ENCODE measurements at places on chromosomes 1 and 21.

DNA sequence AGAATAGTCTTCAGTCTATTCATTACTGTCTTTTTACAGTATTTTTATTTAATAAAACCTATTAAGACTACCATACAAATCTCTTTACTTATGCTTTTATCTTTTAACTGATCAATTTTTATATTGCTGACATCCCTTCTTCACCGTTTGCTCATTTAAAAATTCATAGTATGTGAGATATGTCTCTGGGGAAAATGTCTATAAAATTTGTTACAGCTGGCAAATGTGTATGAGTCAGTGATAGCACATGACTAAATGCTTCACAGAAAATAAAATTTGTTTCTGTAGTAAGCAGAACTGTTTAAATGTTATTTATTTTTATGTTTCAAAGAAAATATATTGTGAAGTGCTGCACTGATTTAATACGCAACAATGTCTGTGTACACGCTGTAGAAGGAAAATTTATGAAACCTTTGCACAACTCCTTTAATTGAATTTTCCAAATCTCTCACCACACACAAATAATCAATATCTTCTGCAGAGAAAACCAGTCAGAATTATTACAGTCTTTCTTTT lies 74.2 kb downstream of the ITGB3BP start:
- no peak for DNase-seq

GRCh38 chr1:71461416-71461815 lies 380.6 kb upstream of the ZRANB2 start:
- DNase-seq = no peak

GRCh38 chr1:9559673-9560072 lies 20.4 kb downstream of the SLC25A33 start:
- no peak for DNase-seq

DNA sequence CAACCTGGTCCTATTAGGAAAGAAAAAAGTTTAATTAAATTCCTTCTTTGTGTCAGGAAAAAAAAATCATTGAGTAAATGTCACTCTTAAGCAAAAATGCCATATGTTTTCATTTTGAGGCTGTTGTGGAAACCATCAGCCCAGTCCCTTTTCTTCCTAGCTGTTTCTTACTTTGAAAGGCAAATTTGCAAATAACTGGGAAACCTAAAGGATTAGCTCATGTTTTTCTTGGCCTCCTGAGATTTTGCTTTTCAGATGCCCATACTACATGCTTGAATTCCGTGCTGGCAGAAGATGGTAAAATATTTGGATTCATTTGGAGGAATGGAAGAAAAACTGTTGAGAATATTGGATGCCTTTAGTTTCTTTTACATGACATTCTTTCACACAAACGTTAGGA lies 182.1 kb upstream of the ADAMTS5 start:
- DNase-seq = no peak

DNA sequence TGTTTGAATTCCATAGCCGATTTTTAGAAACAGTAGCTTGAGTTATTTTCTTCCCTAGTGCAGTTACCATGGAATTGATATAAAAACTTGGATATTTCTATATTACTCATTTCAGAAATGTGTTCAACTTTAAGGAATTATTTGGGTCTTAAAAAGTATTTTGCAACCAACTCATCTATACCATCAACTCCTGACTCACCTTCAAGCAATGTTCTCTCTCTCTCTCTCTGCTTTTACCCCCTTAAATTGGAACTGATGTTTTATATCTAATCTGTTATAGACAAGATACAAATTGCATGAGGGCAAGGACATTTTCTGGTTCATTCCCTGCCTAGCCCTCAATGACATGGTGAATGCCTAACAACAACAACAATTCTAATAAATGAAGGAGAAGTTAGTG lies 214.7 kb upstream of the NRIP1 start:
- DNase-seq = no peak

- no peak for DNase-seq
These were observed 454.6 kb upstream of the PROX1 start for GRCh38 chr1:213533125-213533524.

GRCh38 chr1:235011064-235011598 lies 117.5 kb downstream of the TOMM20 start:
- no peak for DNase-seq

DNA sequence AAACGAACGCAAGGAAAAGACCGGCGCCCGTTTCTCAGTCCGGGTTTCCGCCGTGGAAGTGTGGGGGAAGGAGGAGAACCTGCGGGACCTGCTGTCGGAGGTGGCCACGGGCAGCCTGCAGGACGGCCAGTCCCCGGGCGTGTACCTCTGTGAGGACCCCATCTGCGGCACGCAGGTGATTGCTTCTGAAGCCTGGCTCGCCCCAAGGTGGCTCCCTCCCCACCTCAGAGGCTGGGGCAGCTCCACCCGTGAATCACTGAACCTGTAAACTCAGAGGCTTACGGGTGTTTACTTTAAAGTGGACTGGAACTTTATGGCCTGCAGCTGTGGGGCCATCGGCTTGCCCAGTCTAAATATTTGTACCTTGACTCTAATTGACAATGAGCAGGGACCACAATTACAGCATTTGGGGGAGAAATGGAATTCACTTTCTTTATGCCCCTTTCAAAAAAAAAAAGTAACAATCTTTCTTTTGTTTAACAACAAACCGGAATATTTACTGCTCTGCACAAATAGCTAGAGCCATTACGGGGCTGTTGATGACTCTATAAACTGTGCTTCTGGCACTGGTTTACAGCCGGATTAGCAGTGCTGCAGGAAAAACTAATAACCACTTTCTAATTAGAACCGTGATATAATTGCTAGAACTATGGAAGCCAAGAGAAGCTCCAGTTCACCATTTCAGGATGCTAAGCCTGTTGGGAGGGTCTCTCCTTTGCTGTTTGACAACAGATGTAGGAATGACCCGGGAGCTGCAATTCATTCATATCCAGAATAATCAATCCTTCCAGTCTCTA lies 454.8 kb downstream of the KIF26B start:
- no peak for DNase-seq

- DNase-seq = peak; percentile 32
These were observed at the start of gene FCRL1 for GRCh38 chr1:157819896-157820295. FCRL1 (minus strand) TSS chr1:157820120; CDS start chr1:157820037, 83 bp downstream.

- DNase-seq = no peak
These were observed 56.9 kb upstream of the RGS1 start for GRCh38 chr1:192518700-192519099.

- DNase-seq = no peak
These were observed 161.7 kb upstream of the DUSP10 start for GRCh38 chr1:221903594-221903993.
